Hepatic stellate cell (primary cell): ENCODE measurements at places on chromosomes 12 and 14.

DNA sequence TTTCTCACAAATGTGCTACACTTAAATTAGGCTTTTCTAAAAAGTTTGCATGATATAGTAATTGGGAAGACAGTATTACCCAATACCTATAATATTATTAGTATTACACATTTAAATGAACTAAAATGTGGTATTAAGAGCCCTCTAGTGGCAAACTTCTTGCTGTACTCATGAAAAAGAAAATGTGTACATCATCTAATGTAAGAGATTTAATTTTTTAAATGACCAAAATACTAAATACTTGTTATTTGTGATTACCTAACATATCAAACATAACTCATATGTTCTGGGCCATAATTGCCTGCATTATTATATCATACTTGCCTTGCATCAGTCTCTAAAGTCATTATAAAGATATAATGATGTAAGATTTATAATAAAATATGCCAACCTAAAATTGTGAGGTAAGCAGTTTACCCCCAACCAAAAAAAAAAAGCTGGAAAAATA, 64.2 kb downstream of the DNAI7 start:
- DNase-seq, result peak; percentile 16

DNA sequence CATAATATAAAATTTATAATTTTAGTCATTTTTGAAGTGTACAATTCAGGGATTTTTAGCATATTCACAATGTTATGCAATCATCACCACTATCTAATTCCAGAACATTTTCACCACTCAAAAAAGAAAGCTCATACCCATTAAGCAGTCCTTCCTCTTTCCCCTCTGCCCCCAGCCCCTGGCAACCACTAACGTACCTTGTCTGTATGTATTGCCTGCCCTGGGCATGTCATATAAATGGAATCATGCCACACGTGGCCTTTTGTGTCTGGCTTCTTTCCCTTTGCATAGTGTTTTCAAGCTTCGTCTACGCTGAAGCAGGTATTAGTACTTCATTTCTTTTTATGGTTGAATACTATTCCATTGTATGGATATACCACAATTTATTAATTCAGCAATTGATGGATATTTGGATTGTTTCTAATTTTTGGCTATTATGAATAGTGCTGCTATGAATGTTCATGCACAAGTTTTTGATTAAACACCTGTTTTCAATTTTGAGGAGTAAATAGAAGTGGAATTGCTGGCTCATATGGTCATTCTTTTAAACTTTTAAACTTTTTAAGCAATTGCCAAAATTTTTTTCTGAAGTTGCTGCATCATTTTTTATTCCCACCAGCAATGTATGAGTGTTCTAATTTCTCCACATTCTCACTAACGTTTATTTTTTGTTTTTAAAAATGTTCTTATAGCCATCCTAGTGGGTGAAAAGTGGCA, 1.6 kb upstream of the SSTR1 start:
- DNase-seq, result no peak

DNA sequence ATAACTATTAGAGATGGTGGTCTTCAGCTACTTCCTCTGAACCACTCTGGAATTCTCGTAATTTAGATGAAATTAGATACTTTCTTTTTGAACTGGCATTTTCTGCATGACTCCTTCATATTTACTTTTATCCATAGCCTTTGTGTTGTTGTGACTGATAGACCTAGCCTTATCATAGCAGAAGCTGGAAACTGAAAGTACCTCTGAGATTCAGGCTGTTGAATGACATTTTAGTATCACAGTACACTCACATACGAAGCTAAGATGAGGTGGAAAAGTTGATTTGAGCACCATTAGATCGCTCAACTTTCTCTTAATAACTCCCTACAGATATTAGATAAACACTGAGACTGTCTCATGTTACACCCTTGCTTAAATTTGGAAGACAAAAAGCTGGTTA, 525.1 kb upstream of the FBXO33 start:
- DNase-seq, result no peak

GRCh38 chr14:75645056-75645455, 15.6 kb downstream of the ERG28 start:
- DNase-seq, result no peak

DNA sequence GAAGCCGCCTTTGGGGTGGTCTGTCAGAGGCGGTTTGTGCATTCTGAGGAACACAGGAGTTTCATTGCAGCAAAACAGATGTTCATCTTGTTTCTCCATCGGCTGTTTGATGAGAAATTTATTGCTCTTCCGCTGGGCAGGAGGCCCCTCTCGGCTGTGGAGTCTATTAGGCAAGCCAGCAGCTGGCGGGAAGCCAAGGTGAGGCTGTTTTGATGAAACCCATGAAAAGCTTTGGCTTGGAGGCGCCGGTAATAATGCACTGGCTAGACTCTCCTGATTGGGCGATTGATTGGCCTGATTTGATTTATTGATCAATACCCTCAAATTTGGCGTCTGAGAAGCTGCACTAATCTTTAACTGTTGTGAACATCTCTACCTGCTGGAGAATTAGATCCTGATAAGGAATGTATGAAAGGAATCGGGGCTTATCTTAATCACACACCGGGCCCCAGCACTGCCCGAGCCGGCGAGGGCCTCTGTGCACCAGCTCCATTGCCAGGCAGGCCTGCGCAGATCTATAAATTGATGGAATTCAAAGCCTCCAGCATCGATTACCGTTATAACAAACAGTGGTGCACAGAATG, 187.7 kb downstream of the PHETA1 start:
- DNase-seq, result no peak

- DNase-seq, result no peak
These were observed 36.9 kb downstream of the SLC2A14 start for GRCh38 chr12:7835766-7836165.

DNA sequence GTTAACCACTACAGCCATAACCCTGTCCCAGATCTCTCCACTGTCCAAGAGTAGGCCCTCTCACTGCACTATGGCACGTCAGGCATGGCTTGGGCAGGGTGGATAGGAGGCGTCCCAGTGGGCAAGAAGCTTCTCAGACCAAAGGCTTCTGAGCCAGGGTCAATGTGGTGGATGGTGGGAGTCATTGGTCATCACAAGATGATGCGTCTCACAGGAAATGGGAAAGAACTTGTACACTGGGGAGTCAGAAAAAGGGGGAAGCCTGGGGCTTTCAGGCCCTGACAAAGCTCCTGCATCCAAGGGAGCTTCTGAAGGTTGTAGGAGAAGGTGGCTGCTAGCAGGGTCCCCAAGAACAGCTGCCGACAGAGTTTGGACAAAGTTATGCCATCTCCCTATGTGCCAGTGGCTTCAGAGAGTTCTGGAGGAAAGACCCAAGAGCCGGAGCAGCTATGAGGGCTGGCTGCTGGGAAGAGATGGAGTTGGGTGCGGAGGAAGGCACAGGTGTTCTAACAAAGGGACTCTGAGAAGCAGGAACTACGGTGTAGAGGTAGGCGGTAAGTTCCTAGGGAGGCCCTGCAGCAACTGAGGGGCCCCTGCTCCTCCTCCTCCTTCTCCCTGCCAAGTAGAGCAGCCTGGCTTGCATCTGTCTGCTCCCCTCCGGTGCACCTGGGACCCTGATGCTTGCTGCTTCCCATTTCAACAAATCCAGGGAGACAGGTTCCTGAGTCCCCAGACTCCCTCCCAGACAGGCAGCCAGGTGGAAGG, 81.1 kb downstream of the ARL6IP4 start:
- DNase-seq, result no peak

DNA sequence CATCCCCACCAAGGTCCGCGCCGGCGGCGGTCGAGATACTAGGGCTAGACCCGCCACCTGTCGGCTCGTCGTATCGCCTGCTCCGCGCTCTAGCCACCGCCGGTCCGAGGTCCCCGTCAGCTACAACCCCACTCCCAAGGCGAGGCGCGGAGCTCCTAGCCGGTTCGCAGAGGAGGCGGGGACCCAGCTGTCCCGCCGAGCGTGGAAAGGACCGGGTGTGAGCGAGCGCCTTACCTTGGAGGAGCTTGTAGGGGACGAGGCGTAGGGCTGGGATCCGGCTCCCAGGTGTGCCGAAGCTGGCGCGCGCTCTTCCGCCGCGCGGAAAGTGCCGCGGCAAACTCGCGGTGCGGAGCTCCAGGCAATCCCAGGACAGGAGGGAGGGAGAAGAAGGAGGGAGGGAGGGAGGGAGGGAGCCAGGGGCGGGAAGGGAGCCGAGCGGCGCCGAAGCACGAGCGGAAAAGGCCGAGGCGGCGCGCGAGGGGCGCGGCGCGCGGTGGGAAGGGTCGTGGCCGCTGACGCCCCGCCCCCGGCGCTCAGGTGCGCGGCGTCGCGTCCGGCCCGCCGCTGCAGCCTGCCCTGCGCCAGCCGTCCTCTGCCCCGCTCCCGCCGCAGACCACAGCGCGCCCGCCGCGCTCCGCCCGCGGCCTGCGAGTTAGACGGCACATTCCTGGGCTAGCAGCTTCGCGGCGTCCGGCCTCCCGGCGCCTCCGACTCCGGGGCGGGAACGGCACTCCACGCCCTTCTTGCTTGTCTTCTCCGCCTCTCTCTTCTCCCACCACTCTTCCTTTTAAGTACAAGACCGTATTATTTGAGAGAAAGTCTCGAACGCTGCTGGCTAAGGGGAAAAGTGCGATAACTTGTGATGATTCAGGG, at the start of gene PAWR:
TSS of gene PAWR (minus strand) at position 327 of the 873 bp plus-strand sequence. CDS start 720 bp downstream, outside the sequence.
- DNase-seq, result peak; percentile 79

- DNase-seq, result no peak
These were observed 54.1 kb upstream of the DIO3 start for GRCh38 chr14:101506926-101507835.

- peak; percentile 9 for DNase-seq
These were observed 13.7 kb upstream of the REP15 start for GRCh38 chr12:27682534-27682933.

GRCh38 chr12:99605-100004, 33.0 kb downstream of the IQSEC3 start:
- no peak for DNase-seq

DNA sequence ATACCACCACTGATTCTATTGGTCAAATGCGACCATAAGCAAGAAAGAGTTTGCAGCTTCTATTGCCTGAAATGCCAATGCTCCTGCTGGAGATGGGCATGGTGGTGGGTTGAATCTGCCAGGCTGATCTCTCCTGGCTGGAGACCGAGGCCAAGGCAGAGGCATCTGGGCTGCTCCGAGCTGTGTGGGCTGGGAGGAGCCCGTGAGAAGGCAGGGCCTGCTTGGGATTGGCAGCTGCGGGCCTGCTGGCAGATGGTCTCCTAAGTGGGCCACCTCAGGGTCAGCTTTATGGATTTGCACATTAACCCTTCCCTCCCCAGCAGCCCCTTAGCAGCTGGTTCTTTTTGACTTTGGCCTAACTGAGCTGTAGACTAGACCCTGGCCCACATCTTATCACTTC, 25.4 kb downstream of the SRRM4 start:
- no peak for DNase-seq

GRCh38 chr14:88195676-88196075, 127.4 kb downstream of the KCNK10 start:
- DNase-seq, result no peak

DNA sequence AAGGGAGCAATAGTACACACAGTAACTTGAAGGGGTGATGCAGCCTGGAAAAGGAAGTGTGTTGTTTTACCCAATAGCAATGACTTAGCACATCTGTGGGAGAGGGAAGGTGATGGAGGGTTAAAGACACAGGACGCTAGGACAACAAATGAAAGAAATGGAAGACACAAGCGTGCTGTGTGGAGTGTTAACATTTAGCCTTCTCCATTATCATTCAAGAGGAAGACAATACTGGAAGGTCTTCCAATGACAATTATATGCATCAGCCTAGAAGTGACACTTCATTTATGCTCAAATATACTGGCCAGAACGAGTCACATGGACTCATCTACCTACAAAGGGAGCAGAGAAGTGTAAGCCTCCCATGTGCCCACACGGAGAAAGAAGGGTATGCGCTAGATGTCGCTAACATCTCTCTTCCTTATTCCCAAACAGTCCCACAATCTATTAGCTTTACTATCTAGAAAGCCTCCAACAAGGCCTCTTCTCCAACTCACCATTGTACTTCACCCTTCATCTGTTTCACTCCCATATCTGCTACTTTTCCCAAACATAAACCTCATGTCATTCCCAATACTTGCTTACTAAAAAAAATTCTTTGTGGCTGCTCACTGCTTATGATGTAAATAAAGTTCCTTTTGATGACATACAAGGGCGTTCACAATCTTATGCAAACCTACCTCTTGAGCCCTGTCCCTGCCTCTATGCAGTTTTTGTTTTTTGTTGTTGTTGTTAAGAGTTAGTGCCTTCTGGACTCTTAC, 20.3 kb downstream of the PPM1H start:
- no peak for DNase-seq

- DNase-seq, result no peak
These were observed 36.8 kb downstream of the JDP2 start for GRCh38 chr14:75464626-75465025.

DNA sequence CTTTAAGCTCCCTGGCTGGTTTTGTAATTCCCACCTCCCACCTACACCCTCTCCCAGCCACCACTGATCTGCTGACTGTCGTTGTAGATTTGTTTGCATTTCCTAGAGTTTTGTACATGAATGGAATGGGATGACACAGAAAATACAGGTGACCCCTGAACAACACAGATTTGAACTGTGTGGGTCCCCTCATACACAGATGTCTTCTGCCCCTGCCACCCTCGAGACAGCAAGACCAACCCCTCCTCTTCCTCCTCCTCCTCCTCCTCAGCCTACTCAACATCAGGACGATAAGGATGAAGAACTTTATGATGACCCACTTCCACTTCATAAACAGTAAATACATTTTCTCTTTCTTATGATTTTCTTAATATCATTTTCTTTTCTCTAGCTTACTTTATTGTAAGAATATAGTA, 28.8 kb downstream of the SYNE3 start:
- DNase-seq, result no peak

- no peak for DNase-seq
These were observed 843.9 kb upstream of the TMEM132C start for GRCh38 chr12:127422935-127423566.

- no peak for DNase-seq
These were observed 49.5 kb upstream of the POC1B start for GRCh38 chr12:89575374-89575773.

DNA sequence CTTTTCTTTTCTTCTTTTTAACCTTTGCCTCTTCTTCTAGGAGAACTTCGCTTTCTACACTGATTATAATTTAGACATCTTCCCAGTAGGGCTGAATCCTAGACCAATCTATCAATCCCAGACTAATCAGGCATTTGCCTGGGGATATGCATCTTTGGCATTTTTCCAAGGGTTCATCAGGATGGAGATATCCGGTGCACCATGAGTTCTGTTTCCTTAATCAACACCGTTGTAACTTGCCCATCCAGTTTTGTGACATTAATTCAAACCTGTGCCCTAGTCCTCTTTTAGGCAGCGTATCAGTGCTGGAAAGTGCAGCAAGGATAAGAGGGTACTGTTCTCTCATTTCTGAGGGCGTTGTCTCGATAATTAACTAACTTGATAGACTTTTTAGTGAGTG, 617 bp upstream of the MGP start:
- no peak for DNase-seq

GRCh38 chr14:83085136-83085535, 1551.5 kb upstream of the SEL1L start:
- no peak for DNase-seq

- no peak for DNase-seq
These were observed 134.0 kb upstream of the CPSF6 start for GRCh38 chr12:69105101-69105962.
